ENCODE measurements at places on chromosomes 5 and 9.

DNA sequence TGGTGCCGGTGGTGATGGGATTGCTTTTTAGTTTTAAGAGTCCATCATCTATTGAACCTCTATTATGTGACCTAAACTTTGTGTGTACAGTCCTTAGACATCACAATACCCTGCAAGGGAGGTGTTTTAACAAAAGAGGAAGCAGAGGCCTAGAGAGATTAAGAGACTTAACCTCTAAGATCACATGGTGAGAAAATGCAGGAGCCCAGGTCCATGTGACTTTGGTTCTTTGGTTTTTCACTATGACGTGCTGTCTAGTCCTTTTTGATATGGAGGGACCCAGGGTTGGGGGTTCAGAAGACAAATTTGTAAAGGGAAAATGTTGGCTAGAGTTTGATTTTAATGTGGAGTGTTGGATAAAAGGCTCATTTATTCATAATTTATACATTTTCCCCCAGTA, 34.1 kb upstream of the TRMT10B start:
- DNase-seq: no peak

DNA sequence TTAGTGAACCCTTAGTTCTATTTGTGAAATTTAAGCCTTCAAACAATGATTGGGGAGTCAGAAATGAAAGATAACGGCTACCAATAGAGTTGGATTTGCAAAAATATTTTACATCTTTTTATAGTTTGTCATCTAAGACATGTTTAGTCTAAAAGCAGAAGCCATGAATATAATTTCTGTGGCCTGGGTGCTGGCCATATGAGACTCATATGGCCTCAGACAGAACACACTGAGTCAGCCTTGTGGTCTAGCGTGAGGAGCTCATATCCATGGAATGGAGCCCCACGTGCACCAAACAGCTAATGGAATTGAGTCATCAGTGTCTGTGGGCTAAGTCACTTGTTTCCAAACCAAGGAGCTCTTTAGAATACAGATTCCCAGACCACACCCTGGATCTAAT, 240.7 kb upstream of the NREP start:
- no peak for DNase-seq

- no peak for DNase-seq
Measured at GRCh38 chr5:139138809-139139208, 59.4 kb downstream of the SIL1 start.

DNA sequence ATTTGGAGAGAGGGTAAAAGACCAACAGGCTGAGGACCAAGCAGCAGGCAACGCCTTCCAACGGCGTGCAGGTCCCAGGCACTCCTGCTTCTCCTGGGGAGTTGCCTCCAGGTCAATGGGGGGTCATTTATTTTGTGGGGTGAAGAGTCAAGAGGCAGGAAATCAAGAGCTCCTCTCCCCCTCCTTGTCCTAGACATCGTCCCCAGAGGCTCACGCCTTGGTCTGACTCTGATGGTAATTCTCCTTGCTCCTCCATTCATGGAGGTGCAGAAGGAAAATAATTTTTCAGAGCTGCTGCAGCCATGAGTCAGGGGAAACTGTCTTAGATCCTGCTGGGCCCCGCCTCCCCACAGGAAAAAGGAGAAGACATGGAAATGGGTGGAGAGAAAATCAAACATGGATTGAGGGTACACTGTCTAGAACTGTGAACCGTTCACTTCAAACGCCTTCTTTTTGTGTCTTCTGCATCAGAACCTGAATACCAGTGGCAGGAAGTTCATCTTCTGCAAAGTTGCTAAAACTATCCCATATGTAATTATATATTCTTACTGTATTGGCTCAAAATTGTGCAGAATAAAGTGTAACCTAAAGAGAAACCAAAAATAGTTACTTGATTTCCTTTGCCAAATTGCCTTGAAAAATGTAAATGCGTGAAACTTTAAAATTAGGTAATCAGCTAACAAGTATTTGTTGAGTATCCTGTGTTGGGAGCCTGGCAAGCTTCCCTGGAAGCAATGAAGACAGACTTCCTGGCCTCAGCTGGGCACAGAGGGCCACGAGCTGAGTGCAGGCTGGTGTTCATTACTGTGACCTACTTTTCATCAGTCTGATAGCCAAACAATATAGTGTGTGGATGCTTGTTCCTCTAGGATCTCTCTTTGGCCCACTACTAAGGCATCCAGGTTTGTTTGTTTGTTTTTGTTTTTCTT, 142.0 kb downstream of the CMYA5 start:
- no peak for DNase-seq

- no peak for DNase-seq
Measured at GRCh38 chr5:149824846-149825245, 94.7 kb downstream of the PPARGC1B start.

DNA sequence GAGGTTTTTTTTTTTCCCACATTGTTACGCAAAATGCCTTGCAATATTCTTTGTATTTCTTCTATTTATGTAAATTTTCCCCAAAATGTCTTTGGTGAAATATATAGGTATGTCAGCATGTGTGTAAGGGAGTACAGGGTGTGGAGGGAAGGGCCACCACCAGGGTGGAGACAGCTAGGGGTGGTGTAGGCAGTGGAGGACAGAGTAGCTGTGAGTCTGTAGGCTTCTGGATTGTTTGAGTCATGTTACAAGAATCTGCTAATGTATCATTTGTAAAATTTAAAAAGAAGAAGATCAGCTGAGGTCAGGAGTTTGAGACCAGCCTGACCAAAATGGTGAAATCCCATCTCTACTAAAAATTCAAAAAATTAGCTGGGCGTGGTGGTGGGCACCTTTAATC, 175.5 kb downstream of the NXNL2 start:
- DNase-seq: no peak

- DNase-seq: no peak
Measured at GRCh38 chr5:158017469-158017868, 158.5 kb upstream of the CLINT1 start.

DNA sequence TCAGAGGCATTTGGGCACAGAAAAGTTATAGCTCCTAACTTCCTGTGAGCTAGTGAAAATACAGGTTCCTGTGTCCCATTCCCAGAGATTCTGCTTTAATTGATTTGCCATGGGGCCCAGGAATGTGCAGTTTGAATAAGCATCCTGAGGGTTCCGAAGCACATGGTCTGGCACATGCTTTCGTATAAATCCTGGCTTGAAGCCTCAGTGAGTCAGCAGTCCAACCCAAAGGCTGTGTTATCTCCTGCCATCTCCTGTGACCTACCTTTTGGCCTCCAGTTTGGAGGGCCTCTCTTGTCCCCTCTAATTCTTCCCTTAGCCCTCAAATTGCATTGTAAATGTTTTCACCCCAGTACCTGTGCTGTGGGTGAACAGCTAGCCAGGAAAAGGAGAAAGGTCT, 183.8 kb downstream of the NR3C1 start:
- no peak for DNase-seq

- no peak for DNase-seq
Measured at GRCh38 chr5:56512313-56512996, 279.3 kb upstream of the ANKRD55 start.

- DNase-seq: no peak
Measured at GRCh38 chr9:11931109-11931508, 762.1 kb upstream of the TYRP1 start.

- no peak for DNase-seq
Measured at GRCh38 chr5:88860501-88860900, 22.5 kb downstream of the MEF2C start.
